Skin of body (tissue), 3 donors: ENCODE measurements at places on chromosomes 11 and 22. TPM values are rescaled to one million over a fixed set of nuclear protein-coding genes. Genes with fewer than 3 reads are reported as not detected.

The LRRC4C gene
- total RNA-seq, result 4.2 TPM

DNA sequence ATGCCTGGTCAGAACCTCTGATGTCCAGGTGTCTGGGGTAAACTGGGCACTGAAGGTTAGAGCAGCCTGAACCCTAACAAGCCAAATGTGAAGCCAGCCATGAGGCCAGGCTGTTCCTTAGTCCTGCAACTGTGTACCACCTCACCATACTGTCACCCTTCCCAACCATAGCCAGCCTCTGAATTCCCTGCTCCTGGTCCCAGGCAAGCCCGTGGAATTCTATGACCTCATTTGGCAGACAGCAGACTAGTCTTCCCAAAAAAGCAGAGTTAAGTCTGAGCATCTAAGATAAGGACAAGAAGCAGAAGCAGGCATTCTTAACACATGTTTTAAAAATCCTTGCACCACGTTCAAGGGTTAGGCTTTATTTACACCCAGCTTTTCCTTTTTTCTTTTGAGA, 134.8 kb downstream of the C11orf58 start:
- DNase-seq, result no peak

The OR51I2 gene
- not detected for total RNA-seq

The KBTBD3 gene
- total RNA-seq, result 9.0 TPM

The CARS1 gene
- 23.6 TPM for total RNA-seq
